NCI-H446 (cell line): ENCODE measurements at places on chromosomes 1 and 21.

DNA sequence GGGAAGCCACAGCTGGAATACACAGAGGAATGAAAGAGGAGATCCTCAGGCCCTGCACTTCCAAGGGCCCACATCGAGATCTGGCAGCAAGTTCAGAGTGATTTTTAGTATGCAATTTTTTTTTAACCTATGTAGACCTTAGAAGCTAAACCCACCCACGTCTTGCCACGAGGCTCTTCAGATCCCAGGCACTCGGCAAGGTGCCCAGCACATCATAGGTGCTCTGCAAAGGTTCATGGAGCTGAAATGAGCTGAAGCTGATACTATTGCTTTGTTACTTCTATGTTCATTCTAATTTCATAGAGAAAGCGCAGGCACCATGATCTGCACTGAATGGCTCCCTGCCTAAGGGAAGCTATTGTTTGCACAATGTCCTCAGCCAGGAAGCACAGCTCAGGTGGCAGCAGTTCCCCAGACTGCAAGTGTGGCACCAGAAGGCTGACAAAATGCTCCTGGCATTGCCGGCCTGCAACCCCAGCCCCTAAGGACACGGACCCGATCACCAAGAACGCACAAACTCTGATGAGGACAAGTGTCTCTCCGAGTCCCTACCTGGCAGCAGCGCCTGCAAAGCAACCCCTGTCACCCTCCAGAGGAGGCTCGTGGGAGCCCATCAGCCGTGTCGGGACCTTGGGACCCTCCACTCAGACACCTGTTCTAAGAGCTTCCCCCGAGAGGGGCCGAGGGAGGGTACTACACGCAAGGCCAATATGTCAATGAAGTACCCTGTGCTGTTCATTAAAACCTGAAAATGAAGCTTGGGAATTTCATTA lies 264.2 kb downstream of the NPHP4 start:
- no peak for DNase-seq

DNA sequence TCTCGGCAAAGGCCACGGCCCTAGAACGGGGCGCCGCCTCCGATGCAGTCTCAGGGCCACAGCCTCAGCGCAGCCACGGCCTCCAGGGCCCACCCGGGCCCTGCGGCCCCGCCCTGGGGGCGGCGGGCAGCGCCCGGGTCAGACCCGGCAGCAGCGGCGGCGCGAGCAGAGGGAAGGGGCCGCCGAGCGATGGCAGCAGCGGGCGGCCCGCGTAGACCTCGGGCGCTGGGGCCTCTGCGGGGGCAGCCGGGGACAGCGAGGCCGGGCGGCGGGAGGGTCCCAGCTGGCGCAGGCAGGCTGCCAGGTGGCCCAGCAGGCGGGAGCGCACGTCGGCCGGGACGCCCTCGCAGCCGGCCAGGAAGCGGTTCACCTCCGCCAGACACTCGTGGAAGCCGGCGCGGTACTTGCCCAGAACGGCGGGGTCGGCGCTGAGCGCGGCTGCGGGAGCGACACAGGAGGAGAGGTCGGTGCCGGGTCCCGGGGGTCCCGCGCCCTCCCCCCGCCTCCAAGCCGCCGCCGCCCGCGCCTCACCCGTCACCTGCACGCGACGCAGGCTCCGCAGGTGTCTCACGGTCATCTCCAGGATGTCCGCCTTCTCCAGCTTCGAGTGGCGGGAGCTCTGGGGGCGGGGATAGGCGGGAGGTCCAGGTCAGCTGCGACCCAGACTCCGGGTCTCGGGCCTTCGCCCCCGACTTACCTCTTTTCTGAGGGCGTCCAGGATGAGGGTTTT lies 737 bp downstream of the HES4 start:
- DNase-seq = peak; percentile 66

DNA sequence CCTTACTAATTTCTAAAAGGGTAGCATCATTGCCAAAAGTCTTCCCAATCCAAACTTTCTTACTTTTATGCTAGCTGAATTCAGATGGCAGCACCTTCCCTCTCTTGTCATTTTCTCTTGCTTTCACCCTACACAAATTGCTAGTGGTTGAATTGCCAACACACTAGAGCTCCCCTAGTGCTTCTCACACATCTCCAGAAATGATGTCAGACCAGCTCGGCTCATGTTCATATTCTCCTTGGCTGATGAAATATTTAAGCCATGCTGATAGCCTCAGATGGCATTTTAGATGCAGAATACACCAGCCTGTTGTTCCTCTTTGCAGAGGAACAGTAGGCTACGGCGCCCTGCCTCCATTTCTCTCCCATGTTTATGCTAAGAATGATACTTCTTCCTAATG lies 256.9 kb downstream of the PTBP2 start:
- DNase-seq = no peak

GRCh38 chr1:145936247-145936646 lies 9.0 kb upstream of the RBM8A start:
- no peak for DNase-seq

- no peak for DNase-seq
Measured at GRCh38 chr1:3237570-3237969, 168.6 kb downstream of the PRDM16 start.

- no peak for DNase-seq
Measured at GRCh38 chr1:68442006-68442405, 7.7 kb downstream of the RPE65 start.

- DNase-seq = peak; percentile 39
Measured at GRCh38 chr1:48917901-48918603, 141.4 kb upstream of the BEND5 start.

DNA sequence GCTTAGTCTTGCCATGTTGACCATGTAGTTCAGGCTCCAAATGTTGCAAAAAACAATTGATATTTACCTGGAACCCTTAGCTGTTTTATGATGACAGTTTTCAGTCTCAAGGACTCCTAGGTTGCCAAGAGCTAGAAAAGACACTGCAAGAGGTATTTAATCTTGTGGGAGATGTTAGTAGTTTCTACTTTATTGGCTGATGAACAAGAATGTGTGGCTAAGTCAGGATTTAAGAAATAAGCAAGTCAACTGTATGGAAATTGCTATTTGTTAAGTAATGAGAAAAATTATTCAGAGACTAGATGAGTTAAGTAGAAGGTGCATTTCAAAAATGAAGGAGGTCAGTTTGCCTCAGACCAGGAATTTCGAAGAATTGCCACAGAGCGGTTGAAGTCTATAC lies 639.7 kb upstream of the USP24 start:
- no peak for DNase-seq

- DNase-seq = no peak
Measured at GRCh38 chr1:31957701-31958674, 19.8 kb upstream of the PTP4A2 start.

GRCh38 chr1:172663732-172664131 lies 4.8 kb downstream of the FASLG start:
- no peak for DNase-seq

DNA sequence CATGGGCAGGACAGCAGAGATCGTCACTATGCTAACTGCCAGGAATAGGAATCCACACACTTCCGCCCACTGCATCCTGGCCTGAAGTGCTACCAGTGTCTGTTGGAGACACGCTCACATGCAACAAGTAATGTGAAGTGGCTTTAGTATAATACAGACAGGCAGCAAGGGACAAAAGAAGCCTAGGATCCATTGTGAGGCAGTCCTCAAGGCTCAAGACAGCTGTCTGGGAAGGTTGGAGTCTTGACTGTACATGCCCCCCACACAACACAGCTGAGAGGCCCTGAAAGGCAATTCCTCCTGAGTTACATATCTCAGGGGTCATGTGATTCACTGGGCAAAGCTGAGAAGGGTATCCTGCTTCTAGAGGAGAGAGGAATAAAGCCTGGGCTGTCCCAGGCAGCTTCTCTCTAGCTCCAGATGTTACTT lies 39.9 kb upstream of the CD1D start:
- DNase-seq = no peak

DNA sequence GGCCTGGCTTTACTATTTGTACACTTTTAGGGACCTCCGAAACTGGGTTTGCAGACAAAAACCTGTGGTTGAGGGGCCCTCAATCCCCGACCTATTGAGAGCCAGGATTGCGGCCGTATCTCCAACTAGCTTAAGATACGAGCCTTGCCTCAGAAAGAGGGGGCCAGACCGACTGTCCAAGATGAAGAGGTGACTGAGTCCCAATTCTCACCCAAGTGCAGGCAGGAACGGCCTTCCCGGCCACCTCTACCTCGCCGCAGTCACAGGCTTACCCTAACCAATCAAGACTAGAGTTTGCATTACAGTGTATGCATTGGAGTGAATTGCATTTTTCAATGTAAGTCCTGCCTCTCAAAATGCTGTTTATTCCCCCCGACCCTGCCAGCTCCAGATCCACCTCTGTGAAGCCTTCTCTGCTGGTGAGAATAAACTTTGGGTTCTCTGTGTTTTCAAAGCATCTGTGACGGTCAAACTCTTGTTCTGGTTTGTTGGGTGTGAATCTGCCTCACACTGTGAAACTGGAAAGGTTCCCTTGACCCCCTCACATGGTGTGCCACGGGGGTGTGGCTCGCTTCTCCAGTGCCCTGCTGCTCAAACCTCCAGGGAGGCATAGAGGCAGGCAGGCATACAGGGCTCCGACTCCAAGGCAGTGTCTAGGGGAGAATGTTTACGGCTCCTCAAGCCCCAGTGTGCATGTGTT lies 62.2 kb upstream of the WLS start:
- no peak for DNase-seq

GRCh38 chr1:234499119-234499942 lies 20.4 kb upstream of the TARBP1 start:
- peak; percentile 92 for DNase-seq

DNA sequence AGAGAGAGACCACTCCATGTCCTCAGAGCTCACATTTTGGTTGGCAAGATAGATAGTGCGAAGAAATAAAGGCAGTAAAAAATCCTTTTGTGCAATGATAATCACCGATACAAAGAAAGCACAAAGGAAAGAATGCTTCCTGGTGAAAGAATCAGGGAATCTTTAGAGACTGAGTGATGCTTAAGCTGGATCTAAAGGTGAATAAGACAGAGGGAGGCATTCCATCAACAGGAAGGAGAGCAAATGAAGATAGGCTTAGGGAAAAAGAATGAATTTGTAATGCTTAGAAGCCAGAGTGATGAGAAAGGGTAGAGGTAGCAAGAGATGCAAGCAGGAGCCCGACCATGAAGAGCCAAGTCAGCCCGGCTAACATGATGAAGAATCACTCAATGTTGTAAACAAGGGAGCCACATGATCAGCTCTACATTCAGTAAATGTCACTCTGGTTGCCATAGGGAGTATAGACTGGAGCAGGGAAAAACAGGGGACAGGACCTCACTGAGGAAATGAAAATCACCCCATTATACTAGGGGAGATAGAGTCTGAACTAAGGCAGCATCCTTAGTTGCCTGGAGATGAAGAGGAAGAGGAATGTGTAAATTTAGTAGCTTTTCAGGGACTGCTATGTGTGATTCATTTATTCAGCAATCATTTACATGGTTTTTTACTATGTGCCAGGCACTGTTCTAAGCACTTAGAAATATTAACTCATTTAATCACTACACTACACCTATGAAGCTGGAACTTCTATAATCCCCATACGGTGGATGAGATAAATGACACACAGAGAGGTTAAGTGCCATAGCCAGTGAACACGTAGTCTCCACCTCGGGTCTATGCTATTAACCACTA lies 402.6 kb upstream of the NFIA start:
- DNase-seq = no peak

- no peak for DNase-seq
Measured at GRCh38 chr21:45220071-45220481, 67.6 kb downstream of the POFUT2 start.

DNA sequence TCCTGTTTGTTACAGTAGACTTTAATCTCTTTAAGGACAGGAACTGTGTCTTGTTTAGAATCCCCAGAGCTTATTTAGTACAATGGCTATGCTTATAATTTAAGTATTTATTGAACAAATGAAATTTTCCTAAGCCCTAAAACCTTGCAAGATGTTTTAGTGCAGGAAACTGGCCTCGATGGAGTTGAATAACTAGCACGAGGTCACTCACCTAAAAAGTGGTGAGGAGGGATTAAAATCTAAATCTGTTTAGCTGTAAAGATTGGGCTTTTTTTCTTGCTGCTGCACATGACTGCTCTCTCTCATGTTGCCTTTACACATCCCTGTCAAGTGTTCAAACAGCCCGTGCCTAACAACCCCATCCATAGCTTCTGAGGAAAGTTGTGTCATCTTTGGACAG lies 10.2 kb downstream of the NFYC start:
- no peak for DNase-seq

GRCh38 chr1:203675596-203676347 lies 49.1 kb downstream of the ATP2B4 start:
- no peak for DNase-seq

DNA sequence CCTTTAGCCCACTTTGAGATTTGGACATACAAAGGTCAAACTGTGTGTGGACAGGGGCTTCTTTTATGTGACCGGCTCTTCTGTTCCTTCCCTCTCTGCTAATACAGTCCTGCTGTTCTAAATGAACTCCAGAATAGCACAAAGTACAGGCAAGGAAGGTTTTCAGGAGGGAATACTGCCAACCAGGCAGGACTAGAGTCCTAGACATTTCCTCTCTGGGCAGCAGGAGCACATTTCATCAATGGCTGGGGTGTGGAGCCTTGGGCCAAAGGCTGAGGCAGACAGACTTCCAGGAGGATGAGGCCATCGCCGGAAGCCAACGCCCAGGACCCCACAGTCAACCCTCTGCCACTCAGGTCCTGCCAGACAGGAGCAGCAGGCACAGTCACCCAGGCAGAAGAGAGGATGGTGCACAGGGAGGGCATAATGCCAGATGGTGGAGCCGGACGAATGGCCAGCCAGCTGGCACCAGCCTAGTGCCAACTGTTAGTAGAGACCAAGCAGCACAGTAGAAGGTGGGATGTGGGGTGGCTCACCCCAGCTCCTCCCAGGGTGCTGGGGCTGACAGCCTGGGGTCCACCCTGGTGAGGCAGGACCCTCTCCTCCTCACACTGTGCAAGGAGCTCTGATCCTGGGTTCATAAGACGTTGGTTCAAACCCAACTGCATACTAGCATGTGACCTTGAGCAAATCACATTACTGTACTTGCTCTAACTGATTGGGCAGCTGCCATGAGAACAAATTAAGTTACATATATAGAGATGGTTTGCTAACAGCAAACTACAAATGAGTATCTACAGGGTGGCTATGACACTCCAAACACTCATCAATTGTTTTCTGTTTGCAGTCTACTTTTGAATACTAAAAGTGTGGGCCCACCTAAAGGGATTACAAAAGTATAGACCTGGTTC lies 410.7 kb downstream of the SIPA1L2 start:
- peak; percentile 99 for DNase-seq

DNA sequence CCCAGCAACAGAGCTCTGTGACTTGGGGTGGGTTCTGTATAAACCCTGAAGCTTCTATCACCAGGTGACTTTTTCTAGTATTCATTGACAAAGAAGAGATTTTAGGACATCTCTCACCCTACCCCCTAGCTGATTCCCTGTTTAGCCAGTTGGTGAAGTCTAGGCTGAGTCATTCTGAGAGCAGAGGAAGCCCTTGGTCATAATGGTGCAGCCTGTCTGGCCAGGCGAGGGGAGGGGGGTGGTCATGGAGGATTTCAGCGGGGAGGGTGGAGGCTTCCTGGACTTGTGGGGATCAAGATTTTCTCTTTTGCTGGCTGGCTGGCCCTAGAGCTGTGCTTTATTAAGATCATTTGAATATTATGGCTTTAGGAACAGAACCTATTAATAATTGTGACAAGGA lies 262.6 kb downstream of the CAMTA1 start:
- no peak for DNase-seq
